Cortex of kidney (tissue), 1 donor: ENCODE measurements at places on chromosomes 1 and 21.

- DNase-seq, result no peak
Measured at GRCh38 chr1:157399343-157399983, 152.9 kb downstream of the FCRL5 start.

- DNase-seq, result no peak
Measured at GRCh38 chr1:166479052-166479631, 312.3 kb upstream of the FAM78B start.

GRCh38 chr21:20445971-20446370, 552.2 kb upstream of the NCAM2 start:
- DNase-seq, result no peak

GRCh38 chr1:167276969-167277368, 56.3 kb downstream of the POU2F1 start:
- no peak for DNase-seq

DNA sequence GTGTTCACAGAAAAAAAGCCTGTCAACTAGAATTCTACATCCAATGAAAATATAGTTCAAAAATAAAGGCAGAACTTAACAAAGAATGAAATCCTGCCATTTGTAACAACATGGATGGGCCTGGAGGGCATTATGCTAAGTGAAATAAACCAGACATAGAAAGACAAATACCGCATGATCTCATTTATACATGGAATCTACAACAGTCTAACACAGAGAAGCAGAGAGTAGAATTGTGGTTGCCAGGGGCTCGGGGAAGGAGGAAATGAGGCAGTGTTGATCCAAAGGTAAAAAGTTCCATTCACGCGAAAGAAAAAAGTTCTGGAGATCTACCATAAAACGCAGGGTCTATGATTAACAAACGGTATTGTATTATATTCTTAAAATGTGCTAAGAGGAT, 282.6 kb downstream of the MRPL39 start:
- DNase-seq, result no peak

GRCh38 chr1:91075233-91076135, 53.6 kb upstream of the ZNF644 start:
- no peak for DNase-seq

- no peak for DNase-seq
Measured at GRCh38 chr1:37865348-37866120, 6.1 kb upstream of the MTF1 start.

DNA sequence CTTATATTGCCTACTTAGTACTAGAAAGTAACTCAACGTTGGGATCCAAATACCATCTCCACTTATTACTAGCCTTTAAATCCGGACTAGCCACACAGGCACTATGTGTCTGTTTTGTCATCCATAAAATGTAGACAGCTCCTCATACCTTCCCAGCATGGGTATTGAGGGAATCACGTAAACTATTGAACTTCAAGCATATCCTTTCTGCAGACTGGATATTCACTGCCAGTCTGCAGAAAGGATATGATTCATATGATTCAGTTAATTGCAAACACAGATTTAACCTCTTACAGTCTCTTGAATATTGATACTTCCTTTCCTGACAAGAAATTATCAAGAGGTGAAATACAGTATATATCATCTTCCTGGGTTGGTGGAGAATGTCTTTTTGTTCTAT, 186.0 kb downstream of the LEPR start:
- DNase-seq, result no peak

DNA sequence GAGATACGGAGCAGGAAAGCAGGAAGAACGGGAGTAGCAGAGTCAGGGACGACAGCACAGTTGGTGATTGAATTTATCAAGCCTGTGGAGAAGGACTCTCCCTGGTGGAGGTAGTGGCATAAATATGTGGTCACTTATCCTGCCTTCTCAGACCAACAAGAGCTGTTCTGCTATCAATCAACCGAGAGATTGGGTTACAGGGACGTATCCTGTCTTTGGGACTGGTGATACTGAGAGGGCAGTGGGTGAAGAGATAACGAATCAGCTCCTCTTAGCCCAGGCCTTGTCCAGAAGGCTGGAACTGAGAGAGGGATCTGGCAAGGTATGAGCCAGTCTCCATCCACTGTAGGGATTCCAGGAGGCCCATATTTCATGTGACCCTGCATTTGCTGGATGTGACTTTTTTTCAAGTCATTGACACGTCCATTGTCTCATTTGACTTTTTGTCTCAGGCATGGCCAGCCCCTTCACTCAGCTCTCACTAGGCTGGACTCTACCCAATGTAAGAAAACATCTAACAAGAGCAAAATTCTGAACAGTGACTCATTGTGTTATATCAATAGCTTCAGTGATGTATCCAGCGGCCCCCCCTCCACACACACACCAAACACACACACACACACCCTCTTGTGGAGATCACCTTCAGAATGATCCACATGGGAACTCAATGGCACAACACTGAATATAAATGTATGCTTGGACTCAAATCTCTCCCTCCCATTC, 11.3 kb downstream of the C1orf116 start:
- DNase-seq, result no peak

DNA sequence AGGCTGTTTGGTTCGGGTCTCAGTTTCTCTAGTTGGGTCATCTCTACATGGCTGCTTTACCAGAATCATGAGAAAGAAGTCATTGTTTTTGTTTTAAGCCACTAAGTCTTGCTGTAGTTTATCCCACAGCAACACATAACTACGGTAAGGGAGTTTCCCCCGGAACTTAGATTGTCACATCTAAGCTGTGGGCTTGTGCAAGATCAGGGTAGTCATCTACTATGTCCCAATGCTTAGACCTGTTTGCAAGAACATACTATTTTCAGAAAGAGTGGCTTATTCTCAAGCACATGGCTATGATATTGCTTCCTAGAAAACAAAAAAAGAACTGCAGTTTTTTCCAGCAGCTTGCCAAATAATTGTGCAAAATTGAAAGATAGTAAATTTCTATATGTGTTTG, 18.0 kb upstream of the OLIG2 start:
- no peak for DNase-seq

GRCh38 chr21:45576838-45577737, 34.8 kb upstream of the SLC19A1 start:
- no peak for DNase-seq

GRCh38 chr1:208239473-208240381, 4.5 kb downstream of the PLXNA2 start:
- DNase-seq, result no peak

DNA sequence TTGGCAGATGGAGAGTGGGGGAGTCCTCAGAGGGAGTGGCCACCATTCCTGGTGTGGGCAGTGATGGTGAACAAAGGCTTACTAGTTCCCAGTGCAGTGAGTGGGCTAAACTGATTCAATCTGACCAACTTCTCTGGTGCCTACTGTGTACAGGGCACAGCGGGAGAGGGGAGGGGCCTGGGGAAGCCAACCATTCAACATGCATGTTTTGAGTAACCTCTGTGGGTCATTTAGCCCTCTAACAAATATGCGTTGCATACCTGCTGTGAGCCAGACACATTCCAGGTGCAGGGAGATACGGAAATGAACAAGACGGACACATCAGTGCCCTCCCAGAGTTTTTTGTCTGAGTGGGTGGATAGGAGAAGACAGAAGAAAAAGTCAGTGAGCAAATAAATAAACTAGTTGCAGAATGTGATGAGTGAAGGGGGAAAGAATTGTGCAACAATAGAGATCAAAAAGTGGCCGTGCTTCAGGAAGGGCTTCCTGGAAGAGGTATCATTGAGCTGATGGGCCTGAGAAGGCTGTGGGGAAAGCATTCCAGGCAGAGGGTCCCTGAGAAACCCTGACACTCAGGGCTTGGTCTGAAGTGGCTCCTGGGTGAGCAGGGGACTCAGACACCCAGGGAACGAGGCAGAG, 78.8 kb downstream of the EPHB2 start:
- DNase-seq, result no peak

GRCh38 chr1:205570796-205571537, 60.8 kb downstream of the ELK4 start:
- DNase-seq, result no peak

DNA sequence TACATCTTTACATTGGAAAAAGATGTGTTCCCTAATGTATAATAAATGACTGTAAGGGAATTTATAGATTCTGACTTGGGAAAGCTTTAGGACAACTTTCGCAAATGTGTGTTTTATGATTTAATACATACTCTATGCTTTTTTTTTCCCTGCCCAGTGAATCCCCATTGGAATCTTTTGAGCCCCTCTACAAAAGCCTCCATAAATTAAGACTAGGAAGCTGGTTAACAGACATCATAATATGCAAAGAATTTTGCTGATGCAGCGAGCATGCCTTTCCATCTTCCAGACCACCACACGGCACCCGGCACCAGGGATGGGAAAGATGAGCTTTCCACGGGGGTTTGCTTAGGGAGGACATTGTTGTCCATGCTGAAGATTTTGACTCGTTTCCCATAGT, 156.1 kb upstream of the IVNS1ABP start:
- no peak for DNase-seq

GRCh38 chr1:47230692-47231300, 1.2 kb downstream of the TAL1 start:
- no peak for DNase-seq

- no peak for DNase-seq
Measured at GRCh38 chr1:191895462-191896058, 262.7 kb upstream of the RGS18 start.

GRCh38 chr1:17281775-17282181, 26.2 kb upstream of the PADI4 start:
- no peak for DNase-seq

- no peak for DNase-seq
Measured at GRCh38 chr1:245272676-245273075, 117.9 kb downstream of the KIF26B start.

- no peak for DNase-seq
Measured at GRCh38 chr1:77874804-77875445, 13.5 kb upstream of the NEXN start.

DNA sequence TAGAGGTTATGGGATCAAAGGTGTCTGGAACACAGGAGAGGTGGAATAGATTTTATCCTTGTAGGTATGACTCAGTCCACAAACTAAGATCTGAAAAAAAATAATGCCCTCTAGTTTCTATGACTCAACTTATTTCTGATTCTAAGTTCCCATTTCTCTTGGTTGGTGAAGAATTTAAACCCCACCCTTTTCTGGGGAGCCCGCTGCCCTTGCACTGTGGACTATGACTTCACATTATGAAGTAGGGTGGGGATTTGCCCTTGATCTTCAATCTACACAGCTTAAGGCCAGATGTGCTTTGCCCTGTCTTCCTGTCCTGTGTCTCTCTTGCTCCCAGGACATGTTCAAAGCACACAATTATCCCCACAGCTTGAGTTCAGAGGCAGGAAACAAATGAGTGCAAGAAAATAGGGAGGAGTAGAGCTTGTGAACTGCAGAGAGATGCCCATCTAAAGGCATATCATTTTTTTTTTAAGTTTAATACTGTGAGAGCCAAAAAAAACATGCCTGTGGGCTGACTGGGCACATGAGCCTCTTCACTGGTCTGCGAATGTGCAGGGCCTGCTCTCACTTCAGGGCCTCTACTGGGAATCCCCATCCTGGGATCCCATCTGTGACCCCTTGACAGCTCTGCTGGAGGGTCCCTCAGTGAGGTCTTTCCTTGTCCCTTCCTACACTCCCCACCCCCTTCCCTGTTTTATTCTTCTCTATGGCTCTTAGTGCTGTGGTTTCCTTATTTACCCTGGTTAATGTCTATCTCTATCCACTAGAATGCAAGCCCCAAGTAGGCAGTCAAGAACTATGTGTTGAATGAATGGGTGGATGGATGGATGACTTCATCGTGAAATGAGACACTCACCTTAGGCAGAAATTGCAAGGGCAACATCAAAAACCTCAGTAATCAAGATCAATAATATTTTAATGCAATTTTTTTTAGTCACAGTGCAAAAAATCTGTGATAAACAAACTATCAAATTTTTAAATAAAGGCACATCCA, 61.5 kb downstream of the CD58 start:
- DNase-seq, result no peak

GRCh38 chr1:28518745-28519341, 13.0 kb downstream of the RCC1 start:
- no peak for DNase-seq

DNA sequence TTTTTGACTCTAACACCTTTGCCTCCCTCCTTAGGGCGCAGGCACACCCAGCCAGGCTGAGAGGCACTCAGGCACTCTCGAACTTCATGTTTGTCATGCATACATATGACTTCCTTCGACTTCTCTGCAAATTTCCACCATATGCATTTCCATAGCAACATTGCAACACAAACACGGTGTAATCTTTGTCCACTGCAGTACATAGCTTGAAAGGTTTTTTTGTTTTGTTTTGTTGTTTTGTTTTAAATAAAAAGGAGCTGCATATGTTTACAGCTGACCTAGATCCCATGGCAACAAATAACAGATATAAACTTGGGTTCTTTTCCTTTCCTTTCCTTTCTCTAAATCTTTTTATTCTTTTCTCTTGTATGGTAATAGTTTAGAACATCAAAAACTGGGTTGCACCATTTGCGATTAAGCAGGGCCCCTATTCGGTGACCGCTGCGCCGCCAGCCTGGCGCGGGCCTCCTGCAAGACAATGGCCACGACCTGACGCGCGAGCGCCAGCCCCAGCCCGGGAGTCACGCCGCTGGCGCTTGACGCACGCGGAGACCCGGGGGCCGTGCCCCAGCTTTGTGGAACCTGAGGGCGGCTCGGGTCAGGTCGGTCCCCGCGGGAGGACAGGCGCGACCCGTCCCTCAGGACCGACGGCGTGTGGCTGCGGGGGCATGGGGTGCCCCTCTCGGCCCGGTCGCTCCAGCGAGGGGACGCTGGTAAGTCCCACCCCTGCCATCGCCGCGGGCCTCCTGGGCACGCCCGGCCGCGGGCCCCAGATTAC, 35.2 kb downstream of the CCN1 start:
- DNase-seq, result no peak

- DNase-seq, result no peak
Measured at GRCh38 chr1:87179851-87180519, 148.7 kb upstream of the LMO4 start.

GRCh38 chr1:2134266-2134620, 60.3 kb downstream of the FAAP20 start:
- DNase-seq, result no peak

GRCh38 chr1:235843461-235843961, 23.2 kb downstream of the LYST start:
- DNase-seq, result no peak

DNA sequence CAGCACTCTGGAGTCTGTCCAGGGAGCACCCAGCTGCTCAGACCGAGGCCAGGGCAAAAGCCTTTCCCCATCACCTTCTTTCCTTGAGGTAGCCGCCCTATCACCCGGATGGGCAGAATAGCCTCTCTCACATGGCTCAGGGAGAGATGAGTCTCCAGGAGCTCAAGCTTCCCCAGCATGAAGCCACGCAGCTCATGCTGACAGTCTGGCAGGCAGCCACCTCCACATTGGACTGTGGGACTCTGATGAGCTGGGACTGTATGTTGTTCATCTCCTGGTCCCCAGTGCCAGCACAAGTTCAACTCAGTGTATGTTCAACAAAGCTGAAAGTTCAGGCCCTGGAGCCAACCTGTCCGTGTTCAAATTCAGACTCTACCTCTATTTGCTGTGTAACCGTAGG, 75.2 kb upstream of the ZC3H12A start:
- DNase-seq, result no peak

GRCh38 chr1:209627732-209628196, 24.5 kb downstream of the LAMB3 start:
- DNase-seq, result no peak
